ENCODE measurements at places on chromosomes 4 and X.

DNA sequence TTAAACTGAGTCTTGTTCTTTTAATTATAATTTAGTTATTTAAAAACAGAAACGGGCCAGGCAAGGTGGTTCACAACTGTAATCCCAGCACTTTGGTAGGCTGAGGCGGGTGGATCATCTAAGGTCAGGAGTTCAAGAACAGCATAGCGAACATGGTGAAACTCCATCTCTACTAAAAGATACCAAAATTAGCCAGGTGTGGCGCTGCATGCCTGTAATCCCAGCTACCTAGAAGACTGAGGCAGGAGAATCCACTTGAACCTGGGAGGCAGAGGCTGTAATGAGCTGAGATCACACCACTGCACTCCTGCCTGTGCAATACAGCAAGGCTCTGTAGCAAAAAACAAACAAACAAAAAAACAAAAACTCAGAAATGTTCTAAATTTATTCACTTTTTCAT, 852.9 kb downstream of the TECRL start:
- no peak for DNase-seq

DNA sequence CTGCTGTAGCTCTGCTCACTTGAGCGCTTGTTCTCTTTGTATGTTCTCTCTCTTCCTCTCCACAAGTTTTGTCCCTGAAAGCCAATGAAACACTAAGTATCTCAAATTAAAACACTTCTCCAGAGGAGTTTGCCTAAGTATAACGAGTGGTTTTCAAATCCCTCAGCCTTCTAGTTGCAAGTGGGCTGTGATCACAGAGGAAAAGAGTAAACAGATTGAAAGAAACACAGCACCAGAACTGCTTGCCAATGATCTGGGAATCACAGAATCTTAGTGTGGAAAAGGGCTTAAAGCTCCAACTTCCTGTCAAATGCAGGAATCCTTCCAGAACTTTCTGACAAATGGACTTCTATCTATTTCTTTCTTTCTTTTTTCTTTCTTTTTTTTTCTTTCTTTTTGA, 4.8 kb upstream of the PRSS12 start:
- DNase-seq = no peak

DNA sequence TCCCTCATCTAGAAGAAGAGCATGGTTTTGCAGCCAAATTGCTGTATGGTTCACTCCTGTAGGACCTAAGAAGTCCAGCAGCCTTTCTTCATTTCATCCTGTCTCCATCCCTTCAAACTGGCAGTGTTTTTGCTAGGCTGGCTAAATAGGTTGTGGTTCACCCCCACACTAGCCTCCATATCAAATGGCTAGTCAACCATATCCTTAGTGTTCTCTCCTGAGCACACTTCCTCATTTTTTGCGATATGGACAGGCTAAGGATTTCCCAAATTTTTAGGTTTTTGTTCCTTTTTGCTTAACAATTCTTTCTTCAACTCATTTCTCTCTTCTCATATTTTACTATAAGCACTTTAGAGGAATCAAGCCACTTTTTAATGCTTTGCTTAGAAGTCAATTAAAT, 98.8 kb upstream of the NOCT start:
- no peak for DNase-seq

DNA sequence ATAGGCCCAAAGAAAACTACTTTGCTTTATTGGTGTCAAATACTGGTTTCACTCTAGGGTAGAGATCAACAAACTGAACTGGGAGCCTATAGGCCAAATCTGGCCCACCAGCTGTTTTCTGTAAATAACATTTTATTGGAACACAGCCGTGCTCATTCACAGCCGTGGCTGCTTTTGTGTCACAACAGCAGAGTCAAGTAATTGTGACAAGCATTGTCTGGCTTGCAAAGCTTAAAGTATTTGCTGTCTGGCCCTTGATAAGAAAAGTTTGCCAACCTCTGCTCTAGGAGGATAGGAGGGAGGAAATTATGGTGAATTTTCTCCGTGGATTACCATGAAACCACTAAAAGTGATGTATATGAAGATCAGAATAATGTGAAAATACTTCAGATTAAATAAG, 53.4 kb downstream of the GPAT3 start:
- DNase-seq = no peak

GRCh38 chr4:159451006-159451405, 348.1 kb downstream of the RAPGEF2 start:
- DNase-seq = no peak

DNA sequence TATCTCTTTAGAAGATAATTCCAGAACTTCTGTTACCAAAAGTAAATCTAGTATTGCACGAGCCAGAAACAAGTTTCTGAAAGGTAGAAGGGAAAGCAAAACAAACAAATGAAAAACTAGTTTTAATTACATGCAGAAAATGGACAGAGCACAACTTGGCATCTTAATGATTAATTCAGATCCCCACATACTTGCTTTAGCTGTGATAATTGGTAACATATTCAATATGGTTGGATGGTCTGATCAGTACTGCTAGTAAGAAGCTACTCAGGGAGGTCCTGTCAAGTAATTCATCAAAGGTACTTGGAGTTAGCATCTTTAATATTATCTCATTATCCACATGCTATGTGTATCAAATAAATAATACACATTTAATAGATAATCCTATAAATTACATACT, 204.3 kb downstream of the TRAM1L1 start:
- no peak for DNase-seq

- DNase-seq = no peak
These were observed 418.2 kb downstream of the CCSER1 start for GRCh38 chr4:90545380-90545779.

DNA sequence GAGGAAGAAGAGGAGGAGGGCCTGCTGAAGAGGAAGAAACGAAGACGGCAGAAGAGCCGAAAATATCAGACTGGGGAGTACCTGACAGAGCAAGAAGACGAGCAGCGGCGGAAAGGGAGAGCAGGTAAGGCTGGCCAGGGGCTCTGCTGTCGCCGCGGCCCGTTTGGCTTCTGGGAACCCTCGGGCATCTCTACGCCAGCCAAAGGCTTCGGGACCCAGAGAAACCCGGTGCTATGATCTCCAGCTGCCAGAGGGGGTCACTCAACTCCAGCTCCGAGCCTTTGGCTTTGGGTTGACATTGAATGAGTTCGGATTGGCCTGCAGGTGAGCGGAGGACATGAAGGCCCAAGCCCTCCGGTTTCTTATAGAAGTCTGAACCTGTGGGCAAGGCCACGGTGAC, 42.8 kb downstream of the BCORL1 start:
- peak; percentile 87 for DNase-seq

DNA sequence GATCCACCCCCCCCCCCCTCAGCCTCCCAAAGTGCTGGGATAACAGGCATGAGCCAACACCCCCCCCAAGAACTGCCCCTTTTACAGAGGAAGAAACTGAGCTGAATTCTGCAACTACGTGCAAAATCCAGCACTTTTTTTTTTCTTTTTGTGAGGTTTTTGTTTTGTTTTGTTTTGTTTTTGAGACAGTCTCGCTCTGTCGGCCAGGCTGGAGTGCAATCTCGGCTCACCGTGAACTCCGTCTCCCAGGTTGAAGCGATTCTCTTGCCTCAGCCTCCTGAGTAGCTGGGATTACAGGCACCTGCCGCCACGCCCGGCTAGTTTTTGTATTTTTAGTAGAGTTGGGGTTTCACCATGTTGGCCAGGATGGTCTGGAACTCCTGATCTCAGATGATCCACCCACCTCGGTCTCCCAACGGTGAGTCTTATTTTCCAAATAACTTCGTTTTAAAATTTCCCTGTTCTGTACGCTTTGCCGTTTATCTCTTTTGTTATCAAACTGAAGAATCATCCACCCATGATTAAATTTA, 4.9 kb downstream of the CRLF2 start:
- DNase-seq = no peak

DNA sequence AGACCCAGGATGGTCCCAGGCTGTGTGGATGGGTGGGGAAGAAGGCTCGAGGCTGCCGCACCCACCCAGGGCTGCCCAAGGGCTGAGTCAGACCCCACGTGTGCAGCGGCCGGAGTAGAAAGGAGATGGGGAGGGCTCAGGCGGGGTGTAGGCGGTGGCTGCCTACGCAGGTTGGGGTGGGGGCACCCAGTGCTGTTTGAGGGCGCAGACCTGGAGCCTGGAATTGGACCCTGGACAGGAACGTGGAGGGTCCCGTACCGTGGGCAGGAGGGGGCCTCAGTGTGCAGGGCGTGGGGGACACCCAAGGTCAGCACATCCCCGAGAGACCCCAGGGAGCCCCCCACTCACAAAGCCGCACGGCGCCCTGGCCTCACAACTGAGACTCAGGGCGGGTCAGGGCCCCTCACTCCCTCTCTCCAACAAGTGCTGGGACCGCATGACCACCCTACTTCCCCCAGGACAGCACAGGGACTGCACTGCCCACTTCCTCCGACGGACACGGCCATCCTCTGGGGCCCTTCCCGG, 79.9 kb downstream of the FAM53A start:
- DNase-seq = no peak

DNA sequence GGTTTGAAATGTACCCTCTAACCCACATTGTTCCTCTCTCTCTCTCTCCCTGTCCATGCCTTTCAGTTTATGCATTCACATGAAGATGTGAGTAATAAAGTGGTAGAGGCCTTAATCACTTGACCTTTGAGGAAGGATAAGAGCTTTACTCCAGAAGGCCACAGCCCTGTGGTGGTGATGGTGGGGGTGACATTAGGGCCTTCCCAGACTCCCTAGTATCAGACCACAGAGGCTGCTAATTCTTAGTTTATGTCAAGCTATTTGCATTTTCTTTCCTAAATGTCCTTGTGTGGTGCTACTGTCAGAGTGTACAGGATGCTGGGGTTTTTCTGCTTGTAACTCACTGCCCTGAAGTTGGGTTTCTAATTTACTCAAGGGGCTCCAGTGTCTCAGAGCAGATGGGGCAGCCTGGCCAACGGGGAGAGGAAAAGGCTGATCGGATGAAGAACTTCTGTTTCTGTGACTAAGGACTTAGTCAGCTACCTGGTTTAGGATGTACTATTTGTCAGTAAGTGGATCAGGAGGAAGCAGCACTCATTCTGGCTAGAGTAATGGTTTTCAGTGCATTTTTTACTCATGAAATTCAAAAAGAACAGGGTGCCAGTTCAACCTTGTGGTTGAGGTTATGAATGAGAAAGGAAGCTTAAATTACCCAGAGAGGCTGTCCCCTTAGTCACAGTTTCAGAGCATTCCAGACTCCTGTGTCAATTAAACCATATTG, 509.6 kb upstream of the DIPK2B start:
- DNase-seq = no peak

GRCh38 chr4:179666226-179666625, 2224.0 kb upstream of the AGA start:
- DNase-seq = peak; percentile 15
